Karpas-422 (cell line): ENCODE measurements at places on chromosomes 1 and 21. TPM values are rescaled to one million over a fixed set of nuclear protein-coding genes. Genes with fewer than 3 reads are reported as not detected.

DNA sequence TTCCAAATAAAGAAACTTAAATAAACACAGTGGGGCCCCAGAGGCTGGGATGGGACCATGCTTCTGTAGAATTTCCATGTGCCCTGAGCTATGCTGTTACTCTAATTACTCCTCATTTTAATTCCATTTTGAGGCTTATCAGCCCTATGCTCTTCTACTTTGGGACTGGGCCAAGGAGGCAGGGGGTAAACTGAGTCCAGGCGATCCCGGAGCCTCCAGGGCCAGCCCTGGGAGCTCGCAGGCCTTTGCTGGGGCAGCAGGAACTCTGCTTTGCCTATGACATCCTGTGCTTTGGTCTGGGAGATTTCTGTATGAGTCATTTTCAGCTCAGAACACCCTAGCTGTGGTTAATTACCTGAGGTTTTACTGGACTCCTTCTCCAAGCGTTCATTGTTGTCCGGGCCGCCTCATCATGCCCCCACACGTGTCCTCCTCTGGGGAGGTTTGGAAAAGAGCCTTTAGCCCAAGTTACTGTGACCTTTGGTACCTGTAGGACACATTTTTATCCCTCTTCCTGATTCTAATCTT, 95.7 kb downstream of the RHOU start:
- DNase-seq: no peak
- H3K36me3 ChIP-seq: no peaks in the 10 kb centered on the region
- no peak overlapping the region for H3K27ac ChIP-seq
- no peaks in the 10 kb centered on the region for H3K4me1 ChIP-seq
- H3K4me3 ChIP-seq: no peak overlapping the region

DNA sequence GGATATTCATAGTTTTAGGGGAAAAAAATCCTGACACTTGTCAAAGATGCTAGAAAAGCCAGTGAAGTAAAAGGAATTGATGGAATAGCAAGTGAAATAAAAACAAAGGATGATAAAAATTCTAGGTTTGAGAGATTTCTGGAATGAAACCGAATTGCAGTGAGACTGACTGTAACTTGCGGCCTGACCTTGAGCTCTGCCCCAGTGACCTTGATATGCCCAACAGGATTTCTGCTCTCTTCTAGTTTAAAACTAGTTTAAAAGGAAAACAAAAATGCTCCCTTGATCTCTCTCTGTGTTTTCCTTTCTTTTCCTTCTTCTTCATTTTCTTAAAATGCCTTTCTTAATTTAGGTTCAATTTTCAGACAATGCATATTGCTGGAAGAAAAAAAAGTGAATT, 54.9 kb upstream of the IFI44L start:
- H3K27ac ChIP-seq: no peak overlapping the region
- no peaks in the 10 kb centered on the region for H3K36me3 ChIP-seq
- no peaks in the 10 kb centered on the region for H3K4me1 ChIP-seq

- peaks cover 1% of the 10 kb centered on the region for H3K4me1 ChIP-seq
- no peak overlapping the region for H3K27ac ChIP-seq
- H3K27me3 ChIP-seq: no peaks in the 10 kb centered on the region
- H3K36me3 ChIP-seq: no peaks in the 10 kb centered on the region
- H3K4me3 ChIP-seq: no peak overlapping the region
These were observed 5.6 kb upstream of the EIF4G3 start for GRCh38 chr1:21182181-21182731.

DNA sequence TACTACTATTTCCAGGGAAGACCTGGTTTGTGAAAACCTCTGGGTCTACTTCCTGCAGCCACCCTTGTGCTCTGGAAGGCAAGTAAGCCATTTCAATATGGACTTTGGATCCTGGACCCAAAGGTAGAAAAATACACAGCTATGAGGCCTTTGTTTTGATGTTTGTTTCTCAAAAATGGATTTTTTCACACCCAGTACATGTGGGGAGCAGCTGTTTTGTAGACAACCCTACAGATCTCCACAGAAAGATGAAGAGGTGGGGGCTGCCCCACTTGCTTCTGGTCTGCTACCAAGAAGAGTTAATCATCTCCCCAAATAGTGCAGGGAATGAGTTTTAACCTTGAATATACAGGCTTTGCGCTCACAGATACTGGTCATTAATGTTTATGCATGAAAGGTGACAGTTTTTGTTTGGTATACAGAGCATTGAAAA, 29.2 kb downstream of the ZNF281 start:
- H3K36me3 ChIP-seq: no peaks in the 10 kb centered on the region
- H3K4me1 ChIP-seq: peaks cover 79% of the 10 kb centered on the region
- H3K27me3 ChIP-seq: no peaks in the 10 kb centered on the region

The GPR3 gene
- total RNA-seq: 3.6 and 3.7 TPM in 2 replicates

The JAK1 gene
- total RNA-seq: 19.6 and 33.7 TPM in 2 replicates
